ENCODE measurements at places on chromosomes 6 and 20. TPM values are rescaled to one million over a fixed set of nuclear protein-coding genes. Genes with fewer than 3 reads are reported as not detected.

The COL11A2 gene
- total RNA-seq = 0.16 TPM

The OLIG3 gene
- total RNA-seq = not detected

The LSM2 gene
- total RNA-seq = 24.1 TPM

The NFATC2 gene
- total RNA-seq = 2.1 TPM

The PRR18 gene
- not detected for total RNA-seq

The CAGE1 gene
- total RNA-seq = under 0.01 TPM

The DYNLRB1 gene
- total RNA-seq = 86.3 TPM

The KHDC1 gene
- 0.19 TPM for total RNA-seq

The HLA-DMA gene
- total RNA-seq = 1.1 TPM

The SPINT4 gene
- total RNA-seq = not detected

The GGTLC1 gene
- not detected for total RNA-seq

The BFSP1 gene
- total RNA-seq = 2.1 TPM

The NKAPL gene
- 0.57 TPM for total RNA-seq

The XKR7 gene
- total RNA-seq = not detected
